ENCODE measurements at places on chromosomes 7 and 10.

GRCh38 chr7:38398725-38399321 is 125.4 kb upstream of the TARP start:
- DNase-seq = no peak

DNA sequence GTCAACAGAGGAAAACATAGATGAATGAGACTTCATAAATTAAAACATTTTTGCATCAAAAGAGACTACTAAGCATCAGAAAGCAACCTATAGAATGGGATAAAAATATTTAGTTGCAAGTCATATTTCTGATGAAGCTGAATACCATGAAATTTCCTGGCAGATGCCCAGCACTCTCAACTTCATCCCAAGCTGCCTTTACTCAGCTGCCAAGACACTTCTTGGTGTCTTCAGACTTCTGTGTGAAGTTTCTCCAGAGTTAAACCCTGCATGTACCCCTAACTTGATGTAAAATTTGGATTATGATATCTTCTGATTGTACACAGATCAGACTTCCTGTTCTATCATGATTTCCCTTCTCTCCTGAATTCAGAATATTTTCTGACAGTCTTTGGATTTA is 73.2 kb downstream of the AKR1C4 start:
- DNase-seq = no peak

DNA sequence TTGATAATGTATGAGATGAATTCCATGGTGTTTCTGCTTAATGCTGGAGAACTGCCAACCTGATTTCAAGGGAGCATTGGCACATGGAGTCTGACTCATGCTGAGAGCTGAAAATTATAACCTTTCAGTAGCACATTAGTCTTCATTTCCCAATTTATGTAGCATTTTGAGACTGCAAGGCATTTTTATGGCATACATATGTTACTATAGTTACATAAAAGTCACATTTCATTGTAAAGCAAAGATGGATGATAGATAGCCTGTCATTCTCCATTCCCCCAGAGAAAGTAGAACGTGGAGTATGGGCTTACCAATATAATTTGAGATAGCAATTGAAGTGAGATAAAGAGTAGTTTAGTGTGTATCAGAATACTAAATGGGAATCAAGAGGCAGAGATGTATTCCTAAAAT is 103.1 kb downstream of the SLC16A9 start:
- DNase-seq = no peak

DNA sequence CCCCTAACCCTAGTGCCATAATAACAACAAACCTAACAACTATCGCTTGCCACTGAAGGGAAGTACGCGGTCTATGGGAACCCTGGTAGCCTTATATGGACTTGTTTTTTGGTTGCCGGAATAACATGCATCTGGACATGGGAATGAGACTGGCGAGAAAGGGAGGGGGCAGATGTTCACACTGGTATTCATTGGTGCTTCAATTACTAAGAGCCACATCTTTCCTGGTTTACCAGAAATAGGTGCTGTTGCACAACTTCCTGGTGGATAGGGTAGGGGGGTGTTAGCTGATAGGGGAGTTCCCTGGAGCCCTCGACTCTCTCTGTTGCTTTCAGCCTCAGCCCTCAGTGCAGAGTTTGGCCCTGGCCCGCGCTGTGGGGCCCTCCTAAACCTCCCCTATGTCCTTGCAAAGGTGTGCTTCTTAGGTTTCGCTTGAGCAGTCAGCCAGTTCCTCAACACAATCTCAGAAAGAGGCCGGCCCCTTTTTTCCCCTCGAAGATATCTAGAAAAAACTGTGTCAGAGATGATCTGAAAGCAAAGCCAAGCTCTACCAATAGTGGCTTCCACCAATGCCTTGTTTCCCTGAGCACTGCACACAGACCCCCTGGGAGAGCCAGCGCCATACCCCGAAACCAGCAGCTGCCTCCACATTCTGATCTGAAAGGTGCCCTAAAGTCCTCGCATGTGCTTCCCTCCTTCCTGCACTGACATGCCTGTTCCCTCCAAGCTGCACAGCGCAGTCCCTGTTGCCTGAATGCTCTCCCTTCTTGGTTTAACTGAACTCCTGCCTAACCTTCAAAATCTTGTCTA is 13.5 kb downstream of the TBXAS1 start:
- DNase-seq = no peak

DNA sequence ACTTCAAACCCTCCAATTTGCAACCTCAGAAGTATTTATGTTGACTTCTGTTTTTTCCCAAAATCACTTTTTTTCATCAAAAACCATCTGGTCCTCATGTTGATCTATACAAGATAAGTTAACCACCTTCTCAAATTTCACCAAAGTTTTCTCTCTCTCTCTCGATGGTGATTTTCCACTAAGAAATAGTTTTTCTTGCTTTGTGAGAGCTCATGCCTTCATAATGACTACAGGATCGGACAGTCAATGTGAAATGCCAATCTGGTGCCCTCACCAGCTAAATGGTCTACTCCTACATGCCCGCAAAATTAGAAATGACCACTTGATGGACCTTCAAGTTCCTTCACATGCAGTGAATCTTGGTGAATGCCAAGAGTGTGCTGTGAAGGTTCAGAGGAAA is 40.4 kb downstream of the CNNM1 start:
- no peak for DNase-seq

DNA sequence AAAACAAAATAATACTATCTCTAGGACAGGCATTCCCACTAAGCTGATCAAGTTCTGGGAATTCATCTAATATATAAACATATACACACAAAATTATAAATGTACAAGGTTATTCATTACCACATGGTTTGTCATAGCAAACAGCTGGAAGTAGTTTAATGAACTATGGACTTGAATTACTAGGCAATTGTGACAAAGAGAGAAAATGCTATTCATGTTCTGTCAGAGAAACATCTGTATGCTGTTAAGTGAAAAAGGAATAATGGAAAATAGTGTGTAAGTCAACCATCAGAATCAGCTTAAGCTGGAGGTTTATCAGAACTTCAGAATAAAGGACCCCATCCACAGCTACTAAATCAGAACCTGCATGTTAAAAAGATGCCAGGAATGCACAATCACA is 2.8 kb downstream of the ZNF248 start:
- no peak for DNase-seq

DNA sequence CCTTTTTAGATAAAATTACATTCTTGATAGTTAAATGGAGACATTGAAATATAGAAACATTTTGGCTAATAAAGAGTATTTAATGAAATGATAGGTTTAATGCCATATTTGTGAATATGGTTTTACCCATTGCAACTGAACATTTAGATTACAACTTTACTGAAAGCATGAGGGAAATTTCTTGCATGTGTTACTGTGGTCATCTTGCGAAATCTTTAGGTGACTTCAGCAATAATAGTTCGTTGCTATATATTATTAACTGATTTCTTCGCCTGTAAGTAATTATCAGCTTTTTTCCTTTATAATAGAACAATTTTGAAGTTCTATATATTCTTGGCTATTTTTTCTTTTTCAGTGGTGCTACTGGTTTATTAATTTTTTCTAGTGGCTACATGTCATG is 83.2 kb downstream of the MLLT10 start:
- DNase-seq = no peak

GRCh38 chr10:122190176-122190943 is 80.7 kb upstream of the BTBD16 start:
- no peak for DNase-seq

DNA sequence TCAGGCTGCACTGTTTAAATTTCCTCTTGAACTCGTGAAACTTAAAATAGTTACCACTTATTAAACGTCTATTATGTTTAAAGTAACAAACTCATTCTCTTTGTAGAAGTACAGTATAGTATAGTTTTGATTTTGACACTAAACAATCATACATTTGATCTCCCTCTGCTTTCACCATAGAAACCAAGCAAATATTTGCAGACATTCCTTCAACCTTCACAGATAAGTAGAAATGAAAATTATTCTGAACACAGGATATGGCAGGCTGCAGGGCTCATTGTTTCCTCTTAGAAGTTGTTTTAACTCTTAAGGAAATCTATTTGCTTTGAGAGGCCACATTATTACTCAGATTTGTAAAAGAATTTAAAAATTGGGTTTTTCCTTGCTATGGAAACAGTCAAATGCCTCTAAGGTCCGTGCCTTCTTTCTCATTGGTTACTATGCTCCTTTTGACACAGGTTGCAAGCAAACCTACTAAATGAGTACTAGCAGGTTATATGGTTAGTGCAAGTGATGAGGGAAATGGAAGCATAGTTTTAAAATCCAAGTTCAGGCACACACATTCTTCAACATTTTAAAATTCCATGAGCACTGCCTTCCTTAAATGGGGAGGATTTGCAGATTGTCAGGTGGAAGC is 92.8 kb upstream of the FAM133B start:
- no peak for DNase-seq

- no peak for DNase-seq
Measured at GRCh38 chr10:88731296-88731695, 25.2 kb downstream of the LIPK start.

Data from stimulated activated CD8-positive, alpha-beta memory T cell treated with anti-CD3 and anti-CD28 coated beads, Interleukin-4, amount 100 ng/mL, for 1 hour (primary cell).